ENCODE measurements at places on chromosomes 2 and 18.
A peak's percentile ranks its signal among the peaks of the same experiment; 100 is the strongest.

- H3K36me3 ChIP-seq = no peaks in the 10 kb centered on the region
- no peaks in the 10 kb centered on the region for H3K4me1 ChIP-seq
- no peak overlapping the region for H3K27ac ChIP-seq
- DNase-seq = no peak
These were observed 43.3 kb upstream of the ZFP36L2 start for GRCh38 chr2:43269706-43270105.

DNA sequence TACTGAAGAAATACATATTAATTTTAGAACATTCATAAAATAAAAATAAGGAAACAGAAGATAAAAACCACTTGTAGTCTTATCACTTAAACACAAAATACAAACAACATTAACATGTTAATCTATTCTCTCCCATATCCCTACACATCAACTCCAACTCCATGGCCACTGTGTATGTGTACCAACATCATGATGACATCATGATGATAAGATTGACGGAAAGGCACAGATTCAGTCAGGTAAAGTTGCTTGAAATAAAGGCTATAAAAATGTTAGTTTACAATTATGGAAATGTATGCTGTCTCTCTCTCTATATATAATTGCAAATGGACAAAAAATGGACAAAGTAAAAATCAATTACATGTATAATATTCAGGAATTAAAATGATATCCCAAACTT, 388.5 kb upstream of the UBE2E3 start:
- no peak for DNase-seq
- H3K36me3 ChIP-seq = no peaks in the 10 kb centered on the region
- H3K4me3 ChIP-seq = no peak overlapping the region
- no peak overlapping the region for H3K27ac ChIP-seq

- no peaks in the 10 kb centered on the region for H3K27me3 ChIP-seq
- H3K36me3 ChIP-seq = no peaks in the 10 kb centered on the region
These were observed 116.6 kb upstream of the PELI1 start for GRCh38 chr2:64260817-64261216.

- H3K27ac ChIP-seq = no peak overlapping the region
- no peak overlapping the region for H3K4me3 ChIP-seq
- DNase-seq = no peak
- no peaks in the 10 kb centered on the region for H3K4me1 ChIP-seq
- H3K27me3 ChIP-seq = no peaks in the 10 kb centered on the region
These were observed 653.7 kb downstream of the METTL4 start for GRCh38 chr18:1917569-1917968.

DNA sequence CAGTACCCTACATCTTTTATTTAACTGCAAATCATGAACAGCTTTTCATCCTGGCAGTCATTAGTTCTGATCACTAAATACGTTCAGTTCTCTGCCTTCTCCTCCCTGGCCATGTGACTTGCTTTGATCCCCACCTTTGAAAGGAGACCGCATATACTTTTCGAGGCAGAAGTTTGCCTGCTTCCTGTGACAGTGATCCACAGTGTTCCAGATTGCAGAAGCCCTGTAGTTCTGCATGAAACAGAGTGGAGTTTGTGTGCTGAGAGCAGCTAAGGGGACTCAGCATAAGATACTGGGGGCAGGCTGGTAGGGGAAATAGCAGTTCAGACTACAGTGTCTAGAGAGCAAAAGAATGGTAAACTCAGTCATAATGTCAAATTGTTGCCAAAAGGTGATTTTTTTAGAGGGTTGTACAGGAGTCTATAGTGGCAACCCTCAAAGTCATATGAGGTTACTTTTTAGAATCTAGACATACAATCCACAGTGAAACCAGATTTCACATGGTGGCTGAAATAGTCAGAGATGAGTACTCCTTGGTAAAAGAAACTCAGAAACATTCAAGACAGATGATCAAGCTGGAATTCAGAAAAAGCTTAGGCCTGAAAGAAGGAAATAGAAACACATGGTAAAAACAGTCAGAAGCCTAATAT, 1800.4 kb upstream of the CELF4 start:
- H3K4me1 ChIP-seq = no peaks in the 10 kb centered on the region
- no peak overlapping the region for H3K27ac ChIP-seq
- DNase-seq = no peak
- H3K36me3 ChIP-seq = no peaks in the 10 kb centered on the region
- H3K4me3 ChIP-seq = no peak overlapping the region

GRCh38 chr18:58716060-58716756, 44.9 kb downstream of the MALT1 start:
- no peaks in the 10 kb centered on the region for H3K27me3 ChIP-seq
- H3K4me3 ChIP-seq = no peak overlapping the region
- peaks cover 32% of the 10 kb centered on the region for H3K4me1 ChIP-seq
- H3K27ac ChIP-seq = peak overlapping the region; percentile 44
- peaks cover 4% of the 10 kb centered on the region for H3K36me3 ChIP-seq

- peaks cover 10% of the 10 kb centered on the region for H3K4me1 ChIP-seq
- no peaks in the 10 kb centered on the region for H3K36me3 ChIP-seq
- H3K27me3 ChIP-seq = no peaks in the 10 kb centered on the region
- H3K27ac ChIP-seq = no peak overlapping the region
- DNase-seq = no peak
- H3K4me3 ChIP-seq = no peak overlapping the region
These were observed 8.5 kb upstream of the CTDSP1 start for GRCh38 chr2:218391202-218391601.

- no peaks in the 10 kb centered on the region for H3K27me3 ChIP-seq
- no peak overlapping the region for H3K27ac ChIP-seq
- DNase-seq = no peak
- no peaks in the 10 kb centered on the region for H3K4me1 ChIP-seq
- no peaks in the 10 kb centered on the region for H3K36me3 ChIP-seq
These were observed 110.3 kb downstream of the RAB3GAP1 start for GRCh38 chr2:135162377-135162776.

- H3K36me3 ChIP-seq = no peaks in the 10 kb centered on the region
- DNase-seq = no peak
- no peak overlapping the region for H3K27ac ChIP-seq
- no peak overlapping the region for H3K4me3 ChIP-seq
These were observed 505.6 kb upstream of the SLC8A1 start for GRCh38 chr2:40957508-40957907.

DNA sequence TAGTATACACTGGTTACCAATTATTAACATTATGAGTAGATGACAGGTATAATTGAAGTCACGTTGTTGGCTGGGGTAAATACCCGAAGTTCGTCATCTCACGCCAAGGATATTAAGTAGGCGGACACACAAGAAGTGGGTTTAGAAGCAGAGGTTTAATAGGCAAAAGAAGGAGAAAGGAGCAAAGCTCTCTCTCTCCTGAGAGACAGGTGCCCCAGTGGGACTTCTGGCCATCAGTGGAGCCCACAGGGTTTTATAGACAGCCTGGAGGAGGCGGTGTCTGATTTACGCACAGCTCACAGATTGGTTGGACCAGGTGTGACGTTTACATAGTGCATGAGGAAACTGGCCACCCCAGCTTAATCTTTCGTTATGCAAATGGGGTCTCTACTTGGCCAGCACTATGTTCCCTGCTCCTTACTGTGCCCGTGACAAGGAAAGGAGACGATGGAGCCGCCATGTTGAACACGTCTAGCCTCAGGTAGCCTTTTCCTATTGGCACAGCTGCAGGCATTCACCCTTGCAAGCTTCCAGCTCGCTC, 128.8 kb upstream of the KYNU start:
- no peak overlapping the region for H3K4me3 ChIP-seq
- H3K36me3 ChIP-seq = no peaks in the 10 kb centered on the region
- no peak for DNase-seq
- H3K27ac ChIP-seq = no peak overlapping the region
- no peaks in the 10 kb centered on the region for H3K4me1 ChIP-seq

DNA sequence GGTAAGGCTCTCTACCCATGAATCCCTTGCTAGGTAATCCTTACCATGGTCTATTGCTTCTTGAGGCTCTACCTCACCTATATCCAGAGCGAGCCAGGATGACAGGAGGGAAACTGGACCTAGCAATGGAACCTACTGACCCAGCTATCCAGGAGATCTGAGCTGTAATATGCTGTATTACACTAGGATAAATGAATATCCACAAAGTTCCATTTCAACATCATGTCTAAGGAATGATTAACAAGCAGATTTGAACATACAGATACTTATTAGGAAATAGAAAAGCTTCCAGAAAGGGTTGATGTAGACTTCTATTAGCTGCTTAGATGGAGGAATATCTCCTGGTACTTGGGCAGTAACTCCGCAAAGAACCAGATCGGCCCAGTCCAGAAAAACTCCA, 110.1 kb downstream of the BAZ2B start:
- no peak overlapping the region for H3K4me3 ChIP-seq
- no peak overlapping the region for H3K27ac ChIP-seq
- no peaks in the 10 kb centered on the region for H3K36me3 ChIP-seq

DNA sequence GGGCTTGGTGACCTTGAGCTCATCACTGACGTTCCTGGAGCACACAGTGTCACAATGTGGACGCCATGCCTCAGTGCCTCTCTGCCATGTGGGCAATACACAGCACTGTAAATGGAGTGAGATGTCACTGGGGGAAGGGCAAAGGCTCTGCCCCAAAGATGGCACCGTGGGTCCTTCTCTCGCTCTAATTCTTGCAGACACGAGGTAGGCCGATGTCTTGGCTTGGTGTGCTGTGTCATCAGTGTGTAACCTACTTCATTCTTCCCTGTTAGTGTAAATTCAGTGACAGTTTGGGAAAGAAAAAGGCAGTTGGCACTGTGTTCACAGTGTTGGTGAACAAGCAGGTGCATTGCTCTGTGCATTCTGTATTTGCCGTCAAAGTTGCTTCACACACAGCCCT, 309.3 kb upstream of the MYT1L start:
- no peaks in the 10 kb centered on the region for H3K27me3 ChIP-seq
- no peaks in the 10 kb centered on the region for H3K36me3 ChIP-seq
- DNase-seq = no peak
- H3K4me1 ChIP-seq = no peaks in the 10 kb centered on the region
- no peak overlapping the region for H3K4me3 ChIP-seq

DNA sequence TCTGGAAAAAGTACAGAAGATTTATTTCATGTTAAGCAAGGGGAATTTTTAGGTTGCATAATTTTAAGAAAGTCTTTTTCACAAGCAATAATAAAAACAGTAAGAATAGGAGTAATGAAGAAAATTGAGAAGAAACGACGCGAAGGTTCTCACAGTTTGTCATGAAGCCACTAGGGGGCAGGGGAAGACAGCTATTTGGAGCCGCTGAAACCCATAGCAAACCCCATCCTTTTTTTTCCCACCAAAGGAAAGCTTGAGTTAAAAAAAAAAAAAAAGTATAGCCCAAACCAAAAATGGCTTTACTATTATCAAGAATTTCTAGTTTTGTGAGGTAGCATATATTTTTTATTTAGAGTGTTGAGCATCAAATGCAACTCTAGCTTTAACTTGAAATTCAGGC, 300.9 kb downstream of the PHLPP1 start:
- peak; percentile 65 for DNase-seq
- H3K27me3 ChIP-seq = no peaks in the 10 kb centered on the region

GRCh38 chr18:61797696-61798590, 94.9 kb downstream of the RNF152 start:
- H3K36me3 ChIP-seq = no peaks in the 10 kb centered on the region
- H3K27ac ChIP-seq = no peak overlapping the region
- no peaks in the 10 kb centered on the region for H3K27me3 ChIP-seq
- no peaks in the 10 kb centered on the region for H3K4me1 ChIP-seq
- DNase-seq = no peak

- H3K4me3 ChIP-seq = no peak overlapping the region
- DNase-seq = no peak
- no peaks in the 10 kb centered on the region for H3K36me3 ChIP-seq
- no peaks in the 10 kb centered on the region for H3K4me1 ChIP-seq
These were observed 88.7 kb downstream of the ASB1 start for GRCh38 chr2:238515377-238515776.

GRCh38 chr2:132478461-132479105, 62.0 kb downstream of the GPR39 start:
- no peaks in the 10 kb centered on the region for H3K36me3 ChIP-seq
- H3K4me3 ChIP-seq = no peak overlapping the region
- H3K4me1 ChIP-seq = no peaks in the 10 kb centered on the region
- no peak for DNase-seq

- no peak overlapping the region for H3K27ac ChIP-seq
- no peaks in the 10 kb centered on the region for H3K27me3 ChIP-seq
- no peak overlapping the region for H3K4me3 ChIP-seq
These were observed 114.0 kb upstream of the STON1 start for GRCh38 chr2:48415836-48416515.

DNA sequence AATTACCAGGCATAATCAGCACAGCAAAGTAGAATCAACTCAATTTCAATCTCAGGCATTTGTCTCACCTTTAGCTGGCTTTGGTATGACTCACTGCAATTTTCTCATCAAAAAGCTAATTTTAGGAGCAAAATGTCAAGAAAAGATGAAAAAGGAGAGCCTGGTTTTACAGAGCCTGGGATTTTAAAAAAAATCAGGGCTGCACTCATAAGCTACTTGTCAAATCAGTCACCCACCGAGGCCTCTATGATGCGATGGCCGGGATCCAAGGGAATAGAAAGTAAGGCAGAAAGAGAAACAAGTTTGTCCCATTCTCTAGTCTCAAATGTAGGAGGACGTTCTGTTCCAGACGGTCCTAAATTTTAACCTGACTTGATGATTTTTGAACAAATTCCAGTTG, 170.9 kb downstream of the SOCS6 start:
- no peak for DNase-seq
- no peaks in the 10 kb centered on the region for H3K4me1 ChIP-seq
- H3K27ac ChIP-seq = no peak overlapping the region
- no peaks in the 10 kb centered on the region for H3K36me3 ChIP-seq
- H3K27me3 ChIP-seq = peaks cover 2% of the 10 kb centered on the region

GRCh38 chr18:4264347-4264791, 190.7 kb downstream of the DLGAP1 start:
- no peaks in the 10 kb centered on the region for H3K36me3 ChIP-seq
- no peak for DNase-seq
- H3K4me1 ChIP-seq = no peaks in the 10 kb centered on the region
- no peak overlapping the region for H3K27ac ChIP-seq

DNA sequence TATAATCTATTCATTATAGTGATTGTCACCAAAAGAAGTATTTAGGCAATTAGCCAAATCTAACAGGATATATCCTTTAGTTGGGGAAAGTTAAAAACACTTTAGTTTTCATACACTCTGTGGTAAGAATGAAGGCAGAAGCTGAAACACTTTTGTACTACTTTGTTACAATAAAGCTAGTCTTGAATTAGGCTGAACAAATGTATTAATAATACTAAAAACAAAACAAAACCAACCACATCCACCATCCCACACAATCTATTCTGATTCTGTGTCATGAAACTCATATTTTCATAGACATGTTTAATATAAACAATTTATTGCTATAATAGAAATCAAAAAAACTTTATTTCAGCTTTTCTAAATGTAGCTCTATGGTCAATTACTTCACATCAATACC, 508.8 kb downstream of the ZEB2 start:
- H3K27ac ChIP-seq = no peak overlapping the region
- H3K4me1 ChIP-seq = no peaks in the 10 kb centered on the region
- H3K4me3 ChIP-seq = no peak overlapping the region
- no peaks in the 10 kb centered on the region for H3K27me3 ChIP-seq
- no peak for DNase-seq
- H3K36me3 ChIP-seq = no peaks in the 10 kb centered on the region

GRCh38 chr18:64402636-64403035, 253.7 kb upstream of the LINC00305 start:
- no peak overlapping the region for H3K27ac ChIP-seq
- DNase-seq = no peak
- H3K4me3 ChIP-seq = no peak overlapping the region
- H3K27me3 ChIP-seq = no peaks in the 10 kb centered on the region

- no peak overlapping the region for H3K4me3 ChIP-seq
- no peaks in the 10 kb centered on the region for H3K36me3 ChIP-seq
- no peaks in the 10 kb centered on the region for H3K4me1 ChIP-seq
- no peak for DNase-seq
- H3K27me3 ChIP-seq = no peaks in the 10 kb centered on the region
- no peak overlapping the region for H3K27ac ChIP-seq
These were observed 159.8 kb downstream of the ZNF385B start for GRCh38 chr2:179701524-179702110.
